Activated gamma-delta T cell (primary cell): ENCODE measurements at places on chromosomes 6 and 20.

DNA sequence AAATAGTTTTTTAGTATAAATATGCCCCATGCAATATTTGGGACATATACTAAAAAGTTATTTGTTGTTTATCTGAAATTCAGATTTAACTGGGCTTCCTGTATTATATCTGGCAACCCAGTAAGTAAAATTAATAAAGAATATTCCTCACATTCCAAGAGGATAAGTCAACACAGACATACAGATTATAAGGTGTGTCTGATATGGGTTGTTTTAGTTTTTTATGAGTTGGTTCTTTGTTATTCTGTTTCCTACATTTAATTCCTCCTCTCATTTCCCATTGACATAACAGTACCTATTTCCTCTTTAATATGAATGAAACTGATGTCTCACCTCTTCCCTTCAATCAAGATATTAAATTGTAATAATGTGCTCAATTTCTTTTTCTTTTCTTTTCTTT lies 1.7 kb upstream of the PLA2G7 start:
- DNase-seq: no peak

- DNase-seq: no peak
Measured at GRCh38 chr20:17614812-17615644, 45.2 kb downstream of the DSTN start.

GRCh38 chr6:113560376-113560775 lies 296.8 kb upstream of the MARCKS start:
- DNase-seq: no peak

GRCh38 chr20:38242848-38243708 lies 17.5 kb downstream of the KIAA1755 start:
- no peak for DNase-seq

GRCh38 chr6:106733386-106733785 lies 104.0 kb downstream of the QRSL1 start:
- DNase-seq: no peak

- no peak for DNase-seq
Measured at GRCh38 chr6:40369042-40369441, 218.1 kb downstream of the LRFN2 start.

GRCh38 chr6:53792016-53792415 lies 2.8 kb upstream of the LRRC1 start:
- no peak for DNase-seq

GRCh38 chr6:38364127-38364526 lies 275.6 kb downstream of the BTBD9 start:
- DNase-seq: no peak

DNA sequence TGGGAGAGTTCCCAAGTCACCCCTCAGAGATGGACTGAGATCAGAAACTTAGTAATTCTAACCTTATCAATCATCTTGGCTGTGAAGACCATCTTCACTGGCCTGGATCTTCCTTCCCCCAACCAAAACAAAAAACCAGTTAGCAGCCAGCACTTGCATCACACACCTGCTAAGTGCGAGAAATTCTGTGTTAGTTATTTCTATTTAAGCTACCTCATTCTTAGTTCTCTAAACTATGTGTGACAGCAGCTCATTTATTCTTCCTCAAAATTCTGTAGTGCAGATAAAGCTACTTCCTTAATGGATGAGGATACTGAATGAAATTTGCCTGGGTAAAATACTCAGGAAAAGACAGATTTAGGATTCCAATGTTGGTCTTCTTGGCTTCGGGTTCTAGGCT lies 18.2 kb upstream of the TAGAP start:
- no peak for DNase-seq

GRCh38 chr6:63844287-63844686 lies 208.7 kb downstream of the PHF3 start:
- DNase-seq: no peak

DNA sequence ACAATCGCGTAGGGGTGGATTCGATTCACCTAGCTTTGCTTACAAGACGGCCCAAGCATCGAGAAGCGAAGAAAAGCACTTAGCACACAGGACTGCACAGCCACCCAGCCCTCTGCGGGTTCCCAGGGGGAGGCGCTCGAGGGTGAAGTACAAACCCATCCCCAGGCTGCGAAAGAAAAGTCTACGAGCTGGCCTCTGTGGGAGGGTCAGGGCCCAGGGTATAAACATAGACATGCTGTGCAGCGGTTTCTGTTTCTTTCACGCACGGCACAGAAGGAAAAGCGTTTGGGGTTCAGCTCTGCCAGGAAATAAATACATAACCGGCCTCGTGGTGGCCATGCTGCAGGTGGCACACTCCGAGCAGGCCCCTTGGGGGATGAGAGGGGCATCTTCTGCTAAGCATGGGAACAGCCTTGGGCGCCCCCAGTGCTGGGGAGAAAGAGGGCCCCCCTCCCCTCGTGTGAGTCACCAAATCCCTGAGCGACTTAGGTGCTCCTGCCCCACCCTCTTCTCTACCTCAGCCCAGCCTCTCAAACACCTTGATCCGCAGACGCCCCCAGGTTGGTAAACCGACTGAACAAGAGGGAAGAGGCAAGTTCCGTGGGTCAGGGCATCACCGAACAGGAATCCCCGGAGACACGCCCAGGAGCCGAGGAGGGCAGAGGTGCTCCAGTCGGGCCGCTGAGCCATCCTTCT lies 91.6 kb upstream of the RIPOR2 start:
- DNase-seq: peak; percentile 54

GRCh38 chr20:4090756-4091489 lies 75.6 kb upstream of the RNF24 start:
- DNase-seq: no peak

DNA sequence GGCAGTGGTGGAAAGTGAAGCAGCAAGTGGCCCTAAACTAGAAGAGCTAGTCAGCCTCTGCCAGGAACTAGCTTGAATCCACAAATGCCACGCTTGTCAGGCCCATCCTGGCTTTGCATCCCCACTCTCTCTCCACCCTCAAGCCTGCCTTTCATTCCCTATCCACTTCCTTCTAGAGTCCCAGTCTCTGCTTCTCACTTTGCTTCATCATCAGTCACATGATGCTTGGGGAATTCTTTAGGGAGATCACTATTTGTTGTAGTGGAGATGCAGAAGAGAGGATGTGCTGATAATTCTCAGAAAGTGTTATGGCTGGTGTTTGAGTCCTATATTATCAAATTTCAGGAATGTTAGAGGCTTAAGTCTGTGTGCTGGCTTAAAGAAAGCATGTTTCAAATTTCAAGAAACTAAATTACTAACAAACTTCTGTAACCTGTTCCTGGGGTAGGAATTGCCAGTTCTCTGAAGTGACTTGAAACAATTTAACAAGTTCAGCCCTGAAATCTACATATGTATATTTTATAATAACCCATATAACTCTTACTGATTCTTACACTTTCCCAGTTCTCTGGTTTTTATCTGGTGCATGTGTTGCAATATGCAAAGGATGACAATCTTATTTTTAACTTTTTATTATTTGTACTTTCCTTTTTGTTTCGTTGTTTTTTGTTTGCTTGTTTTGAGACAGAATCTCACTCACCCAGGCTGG lies 7.5 kb downstream of the TRIM39 start:
- no peak for DNase-seq

DNA sequence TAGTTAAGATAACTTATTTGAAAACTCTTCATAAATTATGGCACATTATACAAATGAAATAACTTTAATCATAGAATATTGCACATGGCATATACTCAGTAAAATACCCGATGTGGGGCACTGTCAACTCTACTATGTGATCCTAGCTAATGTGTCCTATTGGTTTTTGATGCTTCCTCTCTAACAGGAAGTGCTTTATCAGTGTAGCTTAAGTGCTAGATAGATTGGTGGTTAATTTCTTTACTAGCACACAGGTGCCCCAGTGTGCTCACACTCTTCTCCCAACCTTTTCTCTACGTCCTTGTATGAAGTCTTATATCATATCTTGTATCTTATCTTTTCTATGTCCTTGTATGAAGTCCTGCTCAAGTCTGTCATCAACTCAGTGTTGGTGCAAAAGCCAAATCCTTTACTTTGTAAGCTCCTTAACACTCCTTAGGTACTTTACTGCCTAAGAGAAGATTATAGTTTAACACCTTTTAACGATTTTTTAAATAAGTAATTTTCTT lies 358.9 kb downstream of the CENPW start:
- DNase-seq: no peak

GRCh38 chr20:62603021-62603906 lies 39.0 kb upstream of the SLCO4A1 start:
- peak; percentile 44 for DNase-seq

GRCh38 chr6:25359891-25360290 lies 80.7 kb downstream of the CARMIL1 start:
- DNase-seq: no peak

- DNase-seq: no peak
Measured at GRCh38 chr6:105319331-105319730, 83.6 kb downstream of the PREP start.

- no peak for DNase-seq
Measured at GRCh38 chr20:50346374-50347283, 156.0 kb downstream of the CEBPB start.

DNA sequence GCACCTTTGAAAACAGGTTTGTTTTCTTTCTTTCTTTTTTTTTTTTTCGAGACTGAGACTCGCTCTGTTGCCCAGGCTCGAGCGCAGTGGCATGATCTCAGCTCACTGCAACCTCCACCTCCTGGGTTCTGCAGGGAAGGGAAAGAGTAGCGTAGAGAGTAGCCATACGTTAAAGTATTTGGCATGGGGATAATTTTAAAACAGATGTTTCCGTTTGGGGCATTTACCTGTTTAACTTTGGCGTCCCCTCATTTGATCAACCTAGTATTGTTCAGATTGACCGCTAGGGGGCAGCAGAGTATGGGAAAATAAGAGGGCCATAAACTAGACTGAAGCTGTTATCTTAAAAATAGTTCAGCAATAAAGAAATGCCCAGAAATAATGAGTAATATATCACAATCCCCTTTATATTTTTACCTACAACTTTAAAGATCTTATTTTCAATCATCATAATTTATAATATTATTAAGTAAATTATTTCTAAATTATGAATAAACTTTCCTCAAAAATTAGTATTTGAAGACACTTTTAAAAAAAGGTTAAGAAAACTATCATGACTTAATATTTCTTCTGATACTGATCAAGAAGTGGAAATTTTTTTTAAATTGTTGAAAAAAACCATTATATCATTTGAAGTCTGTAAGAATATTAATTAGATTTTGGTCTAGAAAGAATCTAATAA lies 7.6 kb upstream of the TAAR9 start:
- no peak for DNase-seq

DNA sequence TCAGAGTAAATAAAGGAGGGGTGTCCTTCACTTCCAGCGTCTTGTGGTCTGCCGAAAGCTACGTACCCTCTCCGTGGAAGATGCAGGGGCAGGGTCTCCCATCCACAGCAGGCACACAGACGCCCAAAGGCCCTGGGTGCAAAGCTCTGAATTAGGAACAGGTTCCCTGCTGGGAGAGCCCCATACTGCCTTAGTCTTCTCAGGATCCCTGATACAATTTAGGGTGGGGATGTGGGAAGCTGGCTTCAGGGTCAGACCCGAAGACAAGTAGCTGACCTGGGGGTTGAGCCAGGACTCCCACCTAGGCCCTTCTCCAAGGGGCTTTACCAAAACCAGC lies 74.1 kb downstream of the TTLL2 start:
- DNase-seq: no peak

GRCh38 chr6:5937936-5938706 lies 68.6 kb downstream of the NRN1 start:
- no peak for DNase-seq

- DNase-seq: no peak
Measured at GRCh38 chr6:11648436-11648775, 110.9 kb downstream of the TMEM170B start.

- no peak for DNase-seq
Measured at GRCh38 chr20:59305908-59306655, 5.7 kb downstream of the EDN3 start.

GRCh38 chr6:41722969-41723529 lies 12.4 kb downstream of the TFEB start:
- DNase-seq: no peak

DNA sequence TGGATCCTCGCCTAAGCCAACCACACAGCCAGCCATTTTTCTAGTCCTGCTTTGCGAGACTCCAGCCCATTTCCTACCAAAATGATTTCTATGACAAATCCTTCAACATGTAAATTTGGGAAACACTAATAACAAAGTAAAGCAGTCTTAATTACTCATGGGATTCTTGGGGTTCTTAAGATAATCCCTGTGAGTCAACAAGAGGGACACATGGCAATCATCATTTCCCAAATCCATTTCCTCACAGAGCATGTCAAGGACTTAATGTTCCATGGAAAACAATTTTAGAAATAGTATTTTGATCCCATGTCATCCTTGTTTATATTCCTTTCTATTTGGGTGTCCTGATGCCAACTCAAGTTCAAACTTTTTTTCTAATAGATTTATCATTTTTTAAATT lies 322.7 kb upstream of the NOX3 start:
- DNase-seq: no peak

- DNase-seq: no peak
Measured at GRCh38 chr6:7684843-7685242, 41.1 kb upstream of the BMP6 start.

DNA sequence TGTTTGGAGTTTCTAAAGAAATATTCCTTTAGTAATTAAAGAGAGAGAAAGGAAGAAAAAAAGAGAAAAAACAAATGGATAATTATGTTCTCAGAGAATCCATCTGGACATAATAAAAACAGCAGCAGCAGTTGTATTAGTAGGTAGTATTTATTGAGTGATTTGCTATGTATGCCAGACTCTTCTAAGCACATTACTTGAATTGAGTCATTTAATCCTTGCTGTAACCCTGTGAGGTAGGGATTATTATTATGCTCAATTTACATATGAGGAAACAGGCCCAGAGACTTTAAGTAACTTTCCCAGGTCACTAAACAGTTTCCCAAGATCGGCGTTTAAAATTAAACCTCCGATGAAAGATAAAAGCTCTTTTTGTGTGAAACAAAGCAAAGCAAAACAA lies 238.8 kb downstream of the TSHZ2 start:
- no peak for DNase-seq

- no peak for DNase-seq
Measured at GRCh38 chr20:61451953-61452352, 199.9 kb downstream of the CDH4 start.
